ENCODE measurements at places on chromosomes 7 and 10.

GRCh38 chr10:75860009-75860408, 428.6 kb downstream of the LRMDA start:
- DNase-seq: no peak

DNA sequence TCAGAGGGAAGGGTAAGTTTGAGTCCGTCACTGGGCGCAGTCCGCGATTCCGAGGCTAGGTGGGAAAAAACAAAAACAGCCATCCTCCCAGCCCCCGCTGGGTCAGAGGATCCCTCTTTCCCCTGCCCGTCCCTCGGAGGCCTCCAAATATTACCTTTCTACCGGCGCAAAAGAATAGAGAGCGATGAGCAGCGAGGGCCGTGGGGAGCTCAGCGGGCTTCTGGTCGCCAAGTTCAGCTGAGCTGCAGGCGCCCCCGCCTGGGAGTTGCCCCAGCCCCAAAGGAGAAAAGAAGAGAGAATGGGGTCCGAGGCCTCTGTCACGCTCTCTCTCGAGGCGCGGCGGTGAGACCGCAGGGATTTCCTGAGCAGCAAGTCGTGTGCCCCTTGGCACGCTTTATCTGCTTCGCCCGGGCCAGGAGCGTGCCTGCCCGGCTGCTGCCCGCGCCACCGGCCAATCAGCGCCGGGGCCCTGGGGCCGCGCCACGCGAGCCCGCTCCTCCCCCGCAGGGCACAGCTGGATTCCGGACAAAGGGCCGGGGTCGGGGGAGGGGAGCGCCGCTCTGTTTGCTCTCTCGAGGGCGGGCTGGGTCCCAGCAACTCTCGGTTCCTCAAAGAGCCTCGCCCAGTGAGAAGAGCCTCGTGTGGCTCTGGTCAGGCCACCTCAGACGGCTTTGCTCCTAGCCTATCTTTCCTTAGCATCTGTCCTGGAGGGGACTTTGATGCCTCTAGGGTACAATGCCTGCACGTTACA, at the start of gene NEUROG3:
Gene NEUROG3, minus strand, starts transcription at position 367 of the 751 bp plus-strand sequence. CDS start 379 bp downstream, outside the sequence.
- DNase-seq: no peak

- peak; percentile 29 for DNase-seq
Observed at GRCh38 chr10:90920986-90921666, at the start of gene ANKRD1. Gene ANKRD1, minus strand, starts transcription at chr10:90921087. Its CDS starts 60 bp downstream, at chr10:90921027.

DNA sequence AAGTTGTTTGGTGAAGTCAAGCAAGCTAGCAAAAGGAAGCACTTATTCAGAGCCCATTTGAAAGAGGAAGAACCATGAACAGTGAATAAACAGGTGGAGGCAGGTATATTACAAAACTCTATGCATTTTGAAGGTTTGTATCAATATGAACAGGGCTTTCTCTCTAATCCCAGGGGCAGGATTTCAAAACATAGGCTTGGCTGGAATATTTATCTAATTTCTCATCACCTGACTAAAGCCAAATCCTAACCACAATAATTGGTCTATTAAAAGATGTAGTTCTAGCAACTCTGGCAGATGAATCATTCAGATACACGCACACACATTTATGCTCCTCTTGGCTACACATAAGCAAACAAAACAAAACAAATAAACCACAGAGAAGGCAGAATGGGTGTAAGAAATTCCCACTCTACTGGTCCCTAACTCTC, 554.4 kb downstream of the INHBA start:
- no peak for DNase-seq

GRCh38 chr10:7070950-7071349, 339.9 kb downstream of the SFMBT2 start:
- no peak for DNase-seq

- DNase-seq: no peak
Observed at GRCh38 chr7:47439181-47439667, 142.7 kb downstream of the TNS3 start.

DNA sequence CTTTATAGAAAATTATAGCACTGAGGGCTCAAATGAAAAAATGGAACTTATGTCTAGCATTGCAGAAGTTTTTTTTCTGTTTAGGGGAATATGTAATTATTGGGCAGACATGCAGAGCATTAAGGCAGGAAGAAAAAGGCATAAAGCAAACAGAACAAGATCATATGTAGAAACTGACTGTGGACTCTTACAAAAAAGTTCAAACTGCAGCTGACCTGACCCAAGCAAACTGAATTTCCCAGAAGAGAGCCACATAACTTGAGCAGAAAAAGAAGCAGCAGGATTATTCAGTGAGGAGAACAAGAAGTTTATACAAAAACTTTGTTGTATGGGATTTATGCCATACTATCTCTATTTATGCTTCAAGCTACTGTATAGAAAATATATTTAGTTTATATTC, 250.9 kb downstream of the PHF14 start:
- DNase-seq: no peak
